Smooth muscle cell of the brain vasculature (primary cell): ENCODE measurements at places on chromosomes 1 and 21.

DNA sequence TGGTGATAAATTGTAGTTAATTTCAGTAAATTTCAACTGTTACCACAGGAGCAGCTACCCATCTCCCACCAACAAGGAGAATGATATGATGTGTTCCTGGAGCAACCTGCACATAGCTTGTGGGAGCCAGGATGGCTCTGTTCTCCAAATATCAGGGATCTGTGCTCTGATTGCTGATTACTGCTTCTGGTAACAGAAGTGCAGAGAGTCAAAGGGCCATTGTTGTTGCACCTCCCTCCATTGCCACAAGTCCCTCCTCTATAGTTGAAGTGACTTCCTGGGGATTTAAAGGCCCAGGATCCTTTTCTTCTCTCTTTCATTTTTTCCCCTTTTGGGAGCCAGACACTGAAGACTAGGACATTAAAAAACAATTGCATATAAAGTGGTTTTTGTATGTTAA, 51.6 kb upstream of the HPDL start:
- no peak for DNase-seq

DNA sequence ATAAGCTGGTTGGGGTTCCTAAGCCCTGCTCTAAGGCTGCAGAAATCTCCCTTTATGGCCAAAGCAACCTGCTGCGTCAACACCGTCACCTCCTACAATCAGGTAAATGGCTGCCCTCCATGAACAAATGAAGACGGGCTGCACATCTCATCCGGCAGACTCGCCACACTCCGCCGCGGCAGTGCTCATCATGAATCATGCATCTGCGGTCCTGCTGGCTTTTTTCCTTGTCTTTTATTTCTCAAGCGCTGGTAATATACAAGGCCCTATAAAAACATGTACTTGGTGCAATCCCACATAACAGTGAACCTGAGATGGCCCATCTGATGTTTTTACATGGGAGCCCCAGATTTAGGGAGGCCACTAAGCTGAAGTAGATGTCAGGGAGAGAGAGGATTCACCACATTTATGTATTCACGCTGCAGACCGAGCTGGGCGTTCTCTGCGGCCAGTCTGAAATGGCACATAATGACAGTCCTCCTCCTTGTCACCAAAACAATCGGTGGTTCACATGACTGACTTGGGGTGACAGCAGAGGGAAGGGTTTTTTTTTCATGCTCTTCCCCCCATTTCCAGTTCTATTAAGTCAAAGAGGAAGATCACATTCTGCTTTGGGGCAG, 91.6 kb downstream of the KAZN start:
- DNase-seq = no peak

GRCh38 chr1:203682473-203683383, 56.1 kb downstream of the ATP2B4 start:
- DNase-seq = no peak

DNA sequence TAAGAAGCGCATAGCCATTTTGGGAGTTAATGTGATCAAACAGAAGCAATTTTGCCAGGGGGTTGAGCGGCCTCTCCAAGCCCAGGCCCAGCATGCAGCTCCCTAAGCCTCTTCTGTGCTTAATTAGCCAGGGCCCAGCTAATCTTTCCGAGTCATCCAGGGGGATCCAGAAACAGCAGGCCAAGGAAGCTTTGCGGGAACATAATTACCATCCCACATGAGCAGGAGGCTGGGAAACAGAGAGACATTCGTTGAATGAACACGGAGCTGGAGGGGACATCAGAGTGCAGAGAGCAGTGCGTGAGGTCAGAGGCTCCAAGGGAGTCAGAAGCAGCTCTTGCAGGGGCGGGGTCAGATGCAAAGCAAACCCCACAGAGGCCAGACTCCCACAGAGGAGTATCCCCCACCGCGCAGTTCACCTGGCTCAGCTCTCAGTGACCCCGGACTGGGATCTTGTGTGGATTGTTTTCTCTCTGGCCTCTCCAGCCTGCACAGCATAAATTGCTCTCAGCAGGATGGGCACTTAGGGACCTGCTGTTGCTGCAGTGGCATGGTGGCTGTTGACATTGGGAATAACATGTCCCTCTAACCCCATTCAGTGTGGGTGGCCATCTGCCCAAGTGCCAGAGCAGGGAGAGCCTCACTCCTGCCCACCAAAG, 657.4 kb downstream of the AJAP1 start:
- DNase-seq = no peak

- no peak for DNase-seq
Observed at GRCh38 chr1:229155472-229155871, 115.4 kb upstream of the RAB4A start.

GRCh38 chr1:208967334-208967733, 616.2 kb upstream of the CAMK1G start:
- DNase-seq = no peak

DNA sequence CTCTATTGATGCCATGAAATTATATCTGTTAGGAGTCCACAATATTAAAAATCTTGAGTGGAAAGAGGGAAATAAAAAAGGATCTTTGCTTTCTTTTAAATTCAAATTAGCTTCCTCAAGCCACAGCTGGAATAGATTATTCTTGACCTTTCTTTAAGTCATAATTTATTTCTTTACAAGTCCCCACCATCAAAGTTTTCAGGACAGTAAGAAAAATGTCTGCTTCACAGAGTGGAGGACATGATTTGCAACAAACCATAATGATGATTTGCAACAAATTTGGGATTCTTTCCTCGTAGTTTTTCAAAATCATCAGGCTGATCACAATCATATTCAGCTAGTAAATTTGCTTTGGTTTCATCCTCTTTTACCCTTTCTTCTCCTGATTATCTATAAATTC, 301.8 kb upstream of the NRIP1 start:
- DNase-seq = no peak

DNA sequence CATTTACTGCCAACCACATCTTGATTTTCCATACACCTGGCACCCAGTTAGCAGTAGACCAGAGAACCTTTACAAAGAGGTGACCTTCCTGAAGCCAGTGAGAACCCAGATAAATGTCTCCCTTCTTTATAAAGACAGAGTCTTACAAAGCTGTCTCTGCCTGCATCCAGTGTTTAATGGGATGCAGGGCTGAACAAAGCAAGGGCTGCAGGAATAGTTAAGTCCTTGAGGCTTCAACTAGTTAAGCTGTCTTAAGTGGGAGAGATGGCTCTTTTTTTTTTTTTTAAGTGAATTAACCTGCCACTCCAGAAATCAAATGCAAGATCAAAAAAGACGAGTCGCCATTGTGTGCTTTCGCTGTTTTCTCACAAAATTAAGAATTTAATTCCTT, 1.5 kb downstream of the AHCYL1 start:
- DNase-seq = no peak

DNA sequence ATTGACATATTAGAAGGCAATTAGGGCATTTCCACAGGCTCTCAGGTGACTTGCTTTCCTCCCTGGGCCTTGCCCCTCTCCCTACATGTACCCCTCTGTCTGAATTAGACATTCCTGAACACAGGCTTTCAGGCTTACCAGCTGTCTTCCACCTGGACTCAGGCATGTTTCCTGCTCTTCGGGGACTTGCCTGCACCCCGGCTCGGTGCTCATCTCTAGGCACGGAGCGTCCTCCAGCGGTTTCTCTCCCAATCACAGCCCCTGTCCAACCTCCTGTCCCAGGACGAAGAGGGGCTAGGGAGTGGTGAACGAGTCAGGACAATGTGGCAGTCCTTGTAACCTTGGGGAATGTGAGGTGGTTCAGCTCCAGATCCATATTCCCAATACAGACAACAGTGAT, 4.2 kb downstream of the PROK1 start:
- no peak for DNase-seq

- no peak for DNase-seq
Observed at GRCh38 chr21:42263591-42264131, 44.7 kb downstream of the ABCG1 start.

- DNase-seq = no peak
Observed at GRCh38 chr1:9080705-9081291, 11.4 kb upstream of the SLC2A5 start.

DNA sequence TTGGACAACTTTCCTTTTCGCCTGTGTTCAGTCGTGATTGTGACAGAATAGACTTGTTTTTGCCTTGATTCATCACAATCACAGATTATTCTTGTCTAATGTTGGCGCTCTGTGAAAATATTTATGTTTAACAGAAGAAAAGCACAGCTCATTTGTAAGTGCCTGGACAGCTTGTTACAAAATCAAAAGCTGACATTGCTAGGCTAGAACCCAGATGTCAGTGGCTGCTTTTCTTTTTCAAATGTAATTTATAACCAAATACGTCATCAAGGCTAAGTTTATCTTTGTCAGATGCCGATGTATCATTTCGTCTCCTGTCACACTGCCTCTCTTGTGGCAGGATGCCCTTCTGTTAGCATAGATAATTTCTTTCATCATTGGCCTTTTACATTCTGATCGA, 1227.3 kb downstream of the PLA2G4A start:
- no peak for DNase-seq

DNA sequence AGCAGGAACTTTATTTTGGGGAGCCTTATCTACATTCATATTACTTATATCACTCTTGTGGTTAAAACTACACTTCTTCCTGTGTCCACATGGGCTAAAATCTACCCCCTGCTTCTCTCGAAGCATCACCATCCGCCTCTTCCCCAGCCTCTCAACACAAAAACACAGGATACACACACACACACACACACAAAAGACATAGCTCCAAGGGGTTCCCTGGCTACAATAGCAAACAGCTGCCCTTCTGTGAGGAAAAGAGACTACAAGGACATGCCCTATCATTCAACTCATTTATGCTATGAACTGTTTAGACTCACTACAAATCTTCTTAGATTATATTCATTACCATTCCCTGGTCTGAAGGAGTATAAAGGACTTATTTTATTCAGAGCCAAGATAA, 155.0 kb downstream of the PIGK start:
- no peak for DNase-seq

DNA sequence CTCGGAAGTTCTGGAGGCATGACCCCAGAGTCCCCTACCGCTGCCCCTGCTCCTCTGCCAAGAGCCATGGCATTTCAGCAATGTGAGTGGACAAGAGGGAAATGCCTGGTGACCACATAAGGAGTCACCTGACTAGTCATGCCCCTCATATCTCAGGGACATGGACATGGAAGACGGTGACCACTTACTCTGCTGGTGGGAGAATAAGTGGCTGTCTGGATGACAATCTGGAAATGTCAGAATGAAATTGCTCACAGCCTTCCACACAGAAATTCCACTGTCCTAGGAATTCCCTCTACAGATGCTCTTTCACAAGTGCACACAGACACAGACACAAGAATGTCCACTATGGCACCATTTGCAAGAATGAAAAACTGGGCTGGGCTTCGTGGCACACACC, 24.3 kb upstream of the PLEKHG5 start:
- DNase-seq = no peak

GRCh38 chr1:98555814-98556213, 105.7 kb upstream of the SNX7 start:
- DNase-seq = no peak

- no peak for DNase-seq
Observed at GRCh38 chr1:44110916-44111315, 7.7 kb upstream of the KLF17 start.
